ELR (cell line): ENCODE measurements at places on chromosomes 12 and 14.
A peak's percentile ranks its signal among the peaks of the same experiment; 100 is the strongest.

DNA sequence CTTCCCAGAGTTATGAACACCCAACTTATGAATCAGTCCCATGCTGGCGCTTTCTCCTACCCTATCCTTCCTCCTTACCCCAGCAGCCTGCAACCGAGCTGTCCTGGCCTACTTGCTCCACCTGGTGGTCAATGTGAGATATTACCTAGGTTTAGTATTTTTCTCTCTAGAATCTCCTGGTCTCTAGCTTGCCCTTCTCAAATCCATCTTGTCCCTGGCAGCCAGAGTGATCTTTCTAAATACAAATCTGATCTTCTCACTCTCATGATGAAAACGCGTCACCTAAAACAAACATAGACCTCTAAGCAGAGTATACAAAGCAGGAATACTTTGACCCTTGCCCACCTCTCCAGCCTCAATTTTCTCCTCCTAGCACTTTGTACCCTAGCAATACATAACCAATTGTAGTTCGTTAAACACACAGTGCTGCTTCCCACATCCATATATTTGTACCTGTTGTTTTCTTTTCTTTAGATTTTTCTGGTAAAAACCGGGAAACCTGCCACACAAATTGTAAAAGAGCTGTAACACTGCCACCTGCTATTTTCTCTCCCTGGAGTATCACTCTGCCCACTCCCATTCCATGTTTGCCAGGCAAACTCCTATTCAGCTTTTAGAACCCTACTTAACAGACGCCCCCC, 20.0 kb upstream of the TCP11L2 start:
- peak; percentile 76 for DNase-seq

DNA sequence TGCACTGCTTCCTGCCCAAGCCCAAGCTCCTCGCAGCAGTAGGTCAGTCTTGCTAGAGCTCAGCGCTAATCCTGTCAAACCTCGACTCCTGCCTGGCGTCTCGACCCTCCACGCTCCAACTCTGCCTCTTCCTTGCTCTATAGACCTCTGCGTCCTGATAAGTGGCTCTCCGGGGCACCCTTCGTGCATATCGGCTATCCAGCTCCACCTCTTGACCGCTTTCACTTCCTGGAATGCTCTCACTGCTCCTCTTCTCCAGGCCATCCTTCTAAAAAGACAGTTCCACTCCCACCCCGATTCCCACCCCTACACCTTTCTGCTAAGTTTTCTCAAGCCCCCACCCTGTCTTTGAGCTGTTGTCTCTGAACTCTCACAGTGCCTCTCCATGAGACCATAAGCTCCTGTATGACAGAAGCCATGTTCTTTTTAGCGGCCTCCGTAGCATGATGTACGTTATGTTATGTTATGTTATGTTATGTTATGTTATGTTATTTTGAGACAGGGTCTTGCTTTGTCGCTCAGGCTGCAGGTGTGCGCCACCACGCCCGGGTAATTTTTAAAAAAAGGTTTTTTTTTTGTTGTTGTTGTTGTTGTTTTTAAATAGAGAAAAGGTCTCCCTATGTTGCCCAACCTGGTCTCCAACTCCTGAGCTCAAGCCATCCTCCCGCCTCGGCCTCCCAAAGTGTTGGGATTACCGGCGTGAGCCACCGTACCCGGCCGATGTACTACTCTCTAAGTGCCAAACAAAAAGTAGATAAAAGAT, 601 bp downstream of the COX14 start:
- DNase-seq: peak; percentile 65

DNA sequence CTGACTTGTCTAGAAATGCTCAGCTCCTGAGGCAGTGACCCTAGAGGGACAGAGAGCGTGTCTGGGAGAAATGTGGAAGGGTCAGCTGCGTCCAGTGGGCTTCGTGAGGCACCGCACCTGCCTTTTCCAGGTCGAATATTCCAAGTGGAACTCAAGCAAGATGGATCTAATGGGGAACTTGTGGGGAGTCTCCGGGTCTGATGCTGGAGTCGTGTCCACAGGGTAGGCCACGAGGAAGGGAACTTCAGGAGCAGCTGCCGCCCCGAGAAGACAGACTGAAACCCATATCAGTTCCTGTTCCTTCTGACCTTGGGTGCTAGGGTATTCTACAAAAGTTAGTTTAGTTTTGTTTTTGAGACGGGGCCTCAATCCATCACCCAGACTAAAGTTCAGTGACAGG, 67.5 kb downstream of the TNFAIP2 start:
- DNase-seq: no peak

- no peak for DNase-seq
These were observed 158.0 kb downstream of the RAD51B start for GRCh38 chr14:67977434-67978034.

DNA sequence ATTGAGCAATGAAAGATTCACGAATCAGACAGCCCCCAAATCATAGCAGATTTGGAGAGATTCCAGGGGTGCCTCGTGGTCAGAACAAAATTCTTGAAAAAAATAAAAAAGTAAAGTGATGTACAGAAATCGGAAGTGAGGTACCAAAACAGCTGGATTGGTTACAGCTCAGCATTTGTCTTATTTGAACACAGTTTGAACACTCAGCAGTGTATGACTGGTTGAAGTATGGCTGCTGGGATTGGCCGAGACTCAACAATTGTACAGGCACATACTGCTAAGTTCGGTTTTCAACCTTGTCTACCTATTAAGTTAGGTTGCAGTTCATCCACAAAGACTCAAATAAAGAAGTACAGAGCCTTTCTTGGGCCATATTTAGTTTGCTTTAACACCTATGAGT, 865.4 kb upstream of the TMEM132C start:
- peak; percentile 9 for DNase-seq

GRCh38 chr14:70856851-70857495, 47.7 kb upstream of the MAP3K9 start:
- DNase-seq: peak; percentile 96

- DNase-seq: no peak
These were observed 301.6 kb downstream of the CACNA1C start for GRCh38 chr12:2354151-2354991.

DNA sequence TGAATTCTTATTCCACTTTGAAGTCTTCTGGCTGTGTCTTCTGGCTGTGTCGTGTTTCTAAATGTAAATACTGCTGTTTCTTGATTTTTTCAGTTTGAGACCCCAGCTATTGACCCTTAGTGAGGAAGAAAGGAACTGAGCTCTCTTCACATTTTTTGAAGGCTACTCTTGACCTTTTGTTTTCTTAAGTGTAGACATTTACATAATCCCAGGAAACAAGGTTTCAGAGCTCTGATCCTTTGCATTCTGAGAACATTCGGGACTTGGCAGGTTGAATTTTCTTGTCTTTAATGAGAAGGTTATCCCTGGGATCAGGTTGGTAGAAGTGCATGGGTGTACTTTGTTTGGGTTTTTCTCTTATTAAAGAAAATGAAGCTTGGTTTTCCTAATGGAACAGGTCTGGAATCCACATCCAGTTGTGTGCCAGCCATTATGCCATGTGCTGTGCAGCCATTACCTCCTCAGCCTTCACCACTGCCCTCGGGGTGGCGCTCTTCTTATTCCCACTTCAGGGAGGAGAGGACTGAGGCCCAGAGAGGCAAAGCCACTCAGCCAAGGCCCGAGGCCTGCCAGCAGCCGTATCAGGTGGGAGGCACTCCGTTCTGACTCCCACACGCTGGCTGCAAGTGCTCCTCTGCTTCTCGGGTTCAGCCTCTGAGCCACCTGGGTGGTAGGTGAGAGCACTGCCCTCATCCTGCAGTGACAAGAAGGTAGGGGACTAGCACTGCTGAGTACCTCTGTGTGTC, 120.9 kb downstream of the BEGAIN start:
- no peak for DNase-seq

DNA sequence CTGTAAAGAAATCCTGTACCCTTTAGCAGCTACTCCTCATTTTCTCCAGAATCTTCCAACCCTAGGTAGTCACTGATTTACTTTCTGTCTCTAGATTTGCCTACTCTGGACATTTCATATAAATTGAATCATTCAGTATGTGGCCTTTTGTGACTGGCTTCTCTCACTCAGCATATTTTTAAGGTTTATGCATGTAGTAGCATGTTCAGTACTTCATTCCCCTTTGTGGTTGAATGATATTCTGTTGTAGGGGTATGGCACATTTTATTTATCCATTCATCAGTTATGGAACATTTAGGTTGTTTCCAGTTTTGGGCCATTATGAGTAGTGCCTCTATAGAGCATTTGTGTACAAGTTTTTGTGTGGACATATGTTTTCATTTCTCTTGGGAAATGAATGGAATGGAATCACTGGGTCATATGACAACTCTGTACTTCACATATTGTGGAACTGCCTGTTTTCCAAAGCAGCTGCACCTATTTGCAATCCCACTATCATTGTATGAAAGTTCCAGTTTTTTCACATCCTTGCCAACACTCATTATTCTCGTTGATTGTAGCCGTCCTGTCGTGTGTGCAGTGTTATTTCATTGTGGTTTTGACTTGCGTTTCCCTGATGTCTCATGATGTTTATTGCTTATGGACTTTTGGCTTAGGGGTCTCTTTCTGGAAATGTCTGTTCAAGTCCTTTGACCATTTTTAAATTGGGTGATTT, 57.2 kb downstream of the ATF7IP start:
- no peak for DNase-seq

- no peak for DNase-seq
These were observed 128.1 kb upstream of the SLC38A2 start for GRCh38 chr12:46500673-46501072.

GRCh38 chr12:3207858-3208257, 130.7 kb downstream of the TSPAN9 start:
- DNase-seq: peak; percentile 22

DNA sequence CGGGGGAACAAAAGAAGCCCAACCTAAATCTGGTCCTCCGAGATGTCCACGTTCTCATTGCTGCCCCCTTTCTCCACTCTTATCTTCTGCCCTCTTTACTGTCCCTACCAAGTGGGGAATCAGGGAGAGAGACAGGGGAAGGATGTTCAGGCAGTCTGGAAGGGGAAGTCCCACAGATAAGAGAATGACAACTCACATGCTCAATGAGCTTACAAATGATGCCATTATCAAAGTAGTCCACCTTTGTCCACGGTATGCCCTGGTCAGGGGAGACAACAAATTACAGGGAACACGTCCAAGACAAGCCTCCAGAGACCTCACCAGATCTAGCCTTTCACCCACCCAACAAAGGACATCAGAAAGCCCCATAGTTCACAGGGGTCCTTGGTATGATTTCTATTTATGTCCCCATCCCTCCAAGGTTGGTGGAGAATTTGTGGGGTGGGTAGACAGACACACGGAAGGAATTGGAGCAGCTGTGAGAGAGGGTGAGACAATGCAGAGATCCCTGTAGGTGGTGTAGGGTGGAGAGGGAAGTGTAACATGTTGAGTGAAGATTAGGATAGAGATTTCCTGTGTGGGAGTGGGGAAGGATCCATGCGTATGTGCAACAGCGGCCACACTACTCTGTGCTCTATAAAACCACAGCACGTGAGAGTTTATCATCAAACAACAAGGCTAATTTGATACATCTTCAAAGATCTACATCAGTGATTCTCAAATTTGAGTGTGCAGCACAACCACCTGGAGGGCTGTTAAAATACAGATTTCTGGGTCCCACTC, 10.7 kb downstream of the MYO1A start:
- no peak for DNase-seq

- peak; percentile 41 for DNase-seq
These were observed 660 bp upstream of the MCRS1 start for GRCh38 chr12:49568442-49569162.

DNA sequence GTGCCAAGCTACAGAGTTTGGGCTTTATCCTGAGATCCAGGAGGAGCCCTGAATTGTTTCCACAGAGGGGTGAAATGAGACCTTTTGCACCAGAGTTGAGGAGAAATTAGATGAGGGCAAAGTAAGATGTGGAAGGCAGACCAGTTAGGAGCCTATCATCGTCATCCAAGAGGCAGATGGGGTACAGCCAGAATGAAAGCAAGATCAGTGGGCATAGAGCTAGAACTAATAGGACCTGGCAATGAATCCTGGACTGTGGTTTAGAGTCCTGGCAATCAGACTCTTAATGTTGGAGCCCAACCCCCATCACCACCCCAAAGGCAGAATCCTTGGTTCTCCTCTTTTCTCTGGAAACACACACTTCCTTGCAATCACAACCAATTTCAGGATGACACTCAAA, 166.6 kb upstream of the HMGA2 start:
- peak; percentile 22 for DNase-seq

- DNase-seq: no peak
These were observed 108.6 kb upstream of the TTC7B start for GRCh38 chr14:90924621-90925340.

DNA sequence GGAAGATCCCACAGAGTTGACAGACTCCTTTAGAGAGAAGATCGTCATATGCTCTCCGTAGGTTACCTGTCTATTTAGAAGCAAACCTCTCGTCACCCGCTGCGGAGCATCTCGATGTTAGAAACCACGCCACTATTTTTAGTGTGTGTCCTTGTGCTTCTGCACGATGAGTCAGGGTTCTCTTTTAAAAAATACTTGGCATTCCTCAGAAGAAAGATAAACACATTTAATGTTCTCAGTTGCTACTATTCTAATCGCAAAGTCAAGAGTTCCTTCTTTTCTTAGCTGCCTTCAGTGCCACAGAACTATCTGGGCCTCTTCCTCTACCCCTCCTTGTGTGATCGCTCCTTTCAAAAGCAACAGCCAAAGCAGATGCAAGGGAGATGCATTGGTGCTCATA, 192.4 kb downstream of the PELI2 start:
- DNase-seq: no peak

GRCh38 chr12:58967561-58967960, 47.3 kb upstream of the LRIG3 start:
- DNase-seq: peak; percentile 3

- DNase-seq: no peak
These were observed 54.9 kb downstream of the RAB35 start for GRCh38 chr12:120061575-120062214.

DNA sequence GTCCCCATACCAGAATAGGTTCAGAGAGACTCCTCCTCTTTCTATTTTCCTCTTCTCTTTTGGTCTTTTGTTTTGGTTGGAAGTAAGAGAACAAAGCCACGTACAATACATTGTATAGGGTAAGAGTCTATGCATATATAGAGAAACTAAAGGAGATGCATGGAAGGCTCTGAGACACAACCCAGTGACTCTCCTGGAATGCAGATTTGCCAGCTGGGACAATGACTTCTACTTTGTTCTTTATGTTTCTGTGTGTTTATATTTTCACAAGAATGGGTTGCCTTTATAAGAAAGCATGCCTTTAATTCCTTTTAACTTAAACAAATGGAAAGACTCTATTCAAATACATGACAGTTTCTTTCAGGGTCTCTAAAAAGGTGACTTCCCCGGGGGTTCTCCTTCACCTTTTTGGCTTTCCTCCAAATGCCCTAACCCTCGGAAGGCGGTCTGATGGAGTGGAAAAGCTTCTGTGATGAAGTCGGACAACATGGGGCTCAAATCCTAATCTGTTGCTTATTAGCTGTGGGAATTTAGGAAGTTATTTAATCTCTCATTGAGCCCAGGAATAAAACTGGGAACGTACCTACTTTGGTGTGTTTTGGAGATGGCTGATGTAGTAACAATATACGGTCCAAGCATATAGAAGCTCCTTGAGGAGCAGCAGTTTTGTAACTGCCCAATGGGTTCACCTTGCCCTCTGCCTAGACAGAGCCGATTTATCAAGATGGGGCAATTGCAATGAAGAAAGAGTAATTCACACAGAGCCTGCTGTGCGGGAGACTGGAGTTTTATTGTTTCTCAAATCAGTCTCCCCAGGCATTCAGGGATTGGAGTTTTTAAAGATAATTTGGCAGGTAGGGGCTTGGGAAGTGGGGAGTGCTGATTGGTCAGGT, 9.1 kb upstream of the SERPINA1 start:
- DNase-seq: no peak

- no peak for DNase-seq
These were observed 17.0 kb downstream of the ACIN1 start for GRCh38 chr14:23077962-23078361.
